ENCODE measurements at places on chromosomes 7 and 10.

GRCh38 chr7:47474937-47475879 is 106.7 kb downstream of the TNS3 start:
- peak; percentile 98 for DNase-seq

- DNase-seq = no peak
Observed at GRCh38 chr10:69685802-69686585, 55.9 kb downstream of the FAM241B start.

- DNase-seq = no peak
Observed at GRCh38 chr10:36736311-36736710, 389.1 kb upstream of the ANKRD30A start.

DNA sequence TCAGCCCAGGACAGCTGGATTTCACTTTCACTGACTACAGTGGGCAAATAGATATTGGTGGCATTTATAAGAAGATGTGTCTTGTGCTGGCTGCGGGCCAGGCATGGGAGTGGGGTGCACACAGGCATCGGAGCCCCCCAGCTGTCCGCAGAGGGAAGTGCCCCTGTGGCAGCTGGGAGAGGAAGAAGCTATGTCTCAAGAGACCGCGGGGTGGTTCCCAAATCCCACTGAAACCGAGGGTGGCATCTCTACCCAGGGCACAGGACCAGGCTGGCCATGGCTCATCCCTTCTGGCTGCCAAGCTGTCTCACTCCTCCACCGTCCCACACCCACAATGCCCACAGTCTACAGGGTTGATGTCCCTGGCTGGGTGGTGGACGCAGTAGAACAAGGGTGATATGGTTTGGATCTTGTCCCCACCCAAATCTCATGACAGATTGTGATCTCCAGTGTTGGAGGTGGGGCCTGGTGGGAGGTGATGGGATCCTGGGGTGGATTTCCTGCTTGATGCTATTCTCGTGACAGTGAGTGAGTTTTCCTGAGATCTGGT is 94.8 kb downstream of the TCERG1L start:
- DNase-seq = no peak

GRCh38 chr10:133335246-133336117 is 1.2 kb downstream of the CALY start:
- peak; percentile 69 for DNase-seq

DNA sequence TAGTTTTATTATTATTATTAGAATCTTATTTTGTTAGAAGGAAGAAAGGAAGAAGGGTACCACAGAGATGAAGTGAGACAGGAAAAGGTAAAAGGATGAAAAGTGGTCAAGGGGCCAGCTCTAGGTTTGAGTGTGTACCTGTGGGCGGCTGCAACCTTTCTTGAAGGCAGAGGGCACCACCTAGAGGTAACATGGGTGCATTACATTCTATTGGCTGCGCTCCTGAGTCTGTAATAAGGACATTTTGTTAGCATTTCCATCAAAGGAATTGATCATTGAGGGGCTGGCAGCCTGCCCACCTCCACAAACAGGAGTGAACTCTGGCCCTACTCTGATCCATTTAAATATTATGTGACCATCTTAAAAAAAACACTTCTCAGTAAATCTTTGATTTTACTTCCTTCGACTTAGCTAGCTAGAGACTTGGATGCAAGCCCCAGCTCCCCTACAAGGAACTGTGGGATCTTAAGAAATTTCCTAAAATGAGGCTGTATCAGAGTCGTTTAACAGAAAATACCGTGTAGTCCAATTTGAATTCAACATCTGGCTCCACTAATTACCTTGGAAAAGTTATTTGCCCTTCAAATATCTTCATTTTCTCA is 610.4 kb downstream of the IPMK start:
- peak; percentile 56 for DNase-seq
